DMS79 (cell line): ENCODE measurements at places on chromosomes 3 and 15.

- no peak for DNase-seq
These were observed 2.4 kb downstream of the CYP11A1 start for GRCh38 chr15:74364936-74365597.

GRCh38 chr3:43959498-43960447, 269.0 kb downstream of the ABHD5 start:
- DNase-seq, result no peak

GRCh38 chr3:171183042-171183441, 156.5 kb upstream of the SLC2A2 start:
- no peak for DNase-seq

DNA sequence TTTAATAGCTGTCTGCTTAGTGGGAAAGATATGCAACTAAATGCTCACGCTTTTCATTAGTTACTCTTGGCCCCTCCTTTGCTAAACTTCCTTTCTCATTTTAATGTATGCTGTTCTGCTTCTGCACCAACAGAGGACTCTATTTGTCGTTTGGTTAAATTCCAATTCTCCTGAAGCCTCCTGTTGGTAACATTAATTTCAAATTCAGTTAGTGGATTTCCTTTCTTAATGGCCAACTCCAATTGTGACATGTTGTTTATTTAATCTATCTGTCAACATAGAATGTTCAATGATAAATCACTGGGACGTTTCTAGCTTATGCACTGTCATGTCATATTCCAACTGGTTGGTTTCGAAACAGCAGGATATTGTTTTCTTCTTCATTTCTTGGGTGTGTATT, 467.4 kb upstream of the BCHE start:
- DNase-seq, result no peak

GRCh38 chr3:133901083-133901482, 5.4 kb upstream of the RAB6B start:
- DNase-seq, result no peak

DNA sequence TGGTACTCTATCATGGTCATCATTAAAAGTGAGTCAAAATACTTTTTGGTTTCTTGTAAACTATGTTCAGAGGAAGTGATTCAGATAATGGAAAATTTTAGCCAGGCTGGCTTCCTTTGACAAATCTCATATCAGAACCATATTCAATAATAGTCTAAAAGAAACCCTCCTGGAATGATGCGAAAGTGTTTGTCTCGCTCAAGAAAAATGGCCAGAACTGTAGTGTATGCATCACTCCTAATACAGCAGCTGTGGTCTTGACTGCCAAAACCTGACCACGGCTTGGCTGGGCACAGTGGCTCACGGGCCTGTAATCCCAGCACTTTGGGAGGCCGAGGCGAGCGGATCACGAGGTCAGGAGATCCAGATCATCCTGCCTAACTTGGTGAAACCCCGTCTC, 35.6 kb upstream of the KCNMB2 start:
- DNase-seq, result no peak

DNA sequence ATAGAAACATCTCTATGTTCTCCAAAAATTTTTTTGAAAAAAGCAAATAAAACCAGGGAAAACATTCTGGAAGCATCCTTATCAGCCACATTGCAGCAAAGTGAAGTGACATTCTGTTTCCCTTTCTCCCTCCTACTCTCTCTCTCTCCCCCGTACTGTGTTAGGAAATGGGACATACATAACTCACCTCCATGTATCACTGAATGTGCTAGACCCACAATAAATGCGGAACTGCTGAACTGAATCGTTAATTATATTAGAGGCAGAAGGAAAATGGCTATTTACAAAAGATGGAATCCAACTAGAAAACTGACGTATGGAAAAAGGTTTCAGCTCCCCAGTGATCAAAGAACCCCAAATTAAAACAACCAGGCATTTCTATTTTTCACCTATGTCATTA, 129.8 kb downstream of the MINAR1 start:
- no peak for DNase-seq
